ENCODE measurements at places on chromosomes 4 and X.

GRCh38 chrX:104567506-104567905 is 1.5 kb downstream of the IL1RAPL2 start:
- no peak overlapping the region for H3K27ac ChIP-seq
- no peaks in the 10 kb centered on the region for H3K4me1 ChIP-seq
- peaks cover 34% of the 10 kb centered on the region for H3K27me3 ChIP-seq
- H3K36me3 ChIP-seq: no peaks in the 10 kb centered on the region

DNA sequence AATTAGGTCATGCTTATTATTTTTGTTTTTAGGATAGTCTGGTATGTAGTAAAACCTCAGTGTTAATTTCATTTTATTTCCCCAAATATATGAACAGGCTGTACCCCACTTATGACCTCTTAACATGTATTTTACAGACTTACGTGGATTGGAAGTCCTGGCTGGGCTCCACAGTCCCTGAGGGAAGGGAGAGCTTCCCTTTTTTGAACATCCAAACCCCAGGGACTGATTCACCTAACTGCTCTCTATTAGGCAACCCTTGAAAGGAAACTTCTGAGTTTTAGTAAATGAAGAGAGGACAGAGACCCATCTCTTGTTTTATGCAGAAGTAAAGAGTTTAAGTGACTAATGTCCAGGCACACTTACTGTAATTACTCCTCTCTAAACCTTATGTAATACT is 233.1 kb upstream of the SPRY1 start:
- H3K4me1 ChIP-seq: no peaks in the 10 kb centered on the region
- DNase-seq: no peak
- H3K27ac ChIP-seq: no peak overlapping the region
- H3K4me3 ChIP-seq: no peak overlapping the region

- no peaks in the 10 kb centered on the region for H3K36me3 ChIP-seq
- peaks cover 4% of the 10 kb centered on the region for H3K4me1 ChIP-seq
- DNase-seq: no peak
- H3K27me3 ChIP-seq: peaks cover 21% of the 10 kb centered on the region
- no peak within 1 kb of the TSS for H3K27ac ChIP-seq
These were observed at the start of gene WDFY3 for GRCh38 chr4:84966382-84967242. Gene WDFY3, minus strand, starts transcription at chr4:84966690. Its CDS starts 106,099 bp downstream, at chr4:84860591.

GRCh38 chr4:154425514-154425913 is 66.1 kb downstream of the DCHS2 start:
- no peaks in the 10 kb centered on the region for H3K27me3 ChIP-seq
- no peaks in the 10 kb centered on the region for H3K36me3 ChIP-seq
- no peak overlapping the region for H3K27ac ChIP-seq

- H3K27ac ChIP-seq: no peak overlapping the region
- DNase-seq: no peak
- no peaks in the 10 kb centered on the region for H3K36me3 ChIP-seq
- H3K4me3 ChIP-seq: no peak overlapping the region
These were observed 7.6 kb downstream of the CPLX1 start for GRCh38 chr4:818106-818921.

DNA sequence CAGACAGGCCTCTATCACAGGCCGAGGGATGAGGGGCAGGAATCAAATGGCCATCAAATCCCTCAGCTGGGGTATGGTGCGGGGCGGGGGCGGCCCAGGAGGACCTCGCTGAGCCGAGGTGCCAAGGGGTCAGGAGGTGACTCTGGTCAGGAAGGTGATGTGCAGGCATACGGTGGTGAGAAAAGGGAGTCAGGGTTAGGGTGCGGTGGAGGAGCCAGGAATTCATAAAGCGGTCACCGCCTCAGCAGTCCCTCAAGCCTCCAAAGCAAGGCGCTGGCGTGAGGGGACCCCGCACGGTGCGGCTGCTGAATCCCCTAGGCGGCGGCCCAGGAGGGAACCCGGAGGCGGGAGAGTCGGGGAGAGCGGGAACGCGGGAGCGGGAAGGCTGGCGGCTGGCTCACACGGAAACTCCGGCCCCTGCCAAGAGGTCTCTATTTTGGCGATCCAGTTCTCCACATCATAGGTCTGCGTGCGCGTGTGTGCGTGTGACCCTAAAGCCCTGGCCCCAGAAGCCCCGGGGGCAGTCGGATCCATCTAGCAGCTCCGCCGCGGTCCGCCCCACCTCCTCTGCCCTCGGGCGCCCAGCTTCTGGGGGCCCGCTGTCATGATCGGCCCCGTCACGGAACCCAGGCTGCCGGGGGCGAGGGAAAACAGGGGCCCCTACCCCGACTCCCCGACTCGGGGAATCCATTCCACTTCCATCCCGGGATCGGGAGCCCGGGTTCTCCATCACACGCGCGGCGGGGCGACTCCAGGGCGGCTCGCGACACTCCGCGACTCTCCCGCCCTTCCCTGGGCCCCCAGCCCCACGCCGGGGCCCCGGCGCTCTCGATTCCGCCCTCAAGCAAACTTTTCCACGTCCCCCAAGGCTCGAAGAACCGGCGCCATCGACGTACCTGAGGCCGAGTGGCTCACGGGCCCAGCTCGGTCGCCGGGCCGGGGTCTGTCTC is 593 bp downstream of the ELF4 start:
- no peaks in the 10 kb centered on the region for H3K36me3 ChIP-seq
- H3K27me3 ChIP-seq: no peaks in the 10 kb centered on the region
- DNase-seq: no peak
- peak overlapping the region; percentile 76 for H3K4me3 ChIP-seq
- peaks cover 4% of the 10 kb centered on the region for H3K4me1 ChIP-seq

- no peak overlapping the region for H3K27ac ChIP-seq
- H3K4me1 ChIP-seq: no peaks in the 10 kb centered on the region
- H3K36me3 ChIP-seq: no peaks in the 10 kb centered on the region
- no peak for DNase-seq
These were observed 13.8 kb downstream of the PNMA6E start for GRCh38 chrX:153387345-153387744.

- DNase-seq: no peak
- H3K36me3 ChIP-seq: no peaks in the 10 kb centered on the region
- H3K4me1 ChIP-seq: no peaks in the 10 kb centered on the region
- no peak overlapping the region for H3K27ac ChIP-seq
- no peak overlapping the region for H3K4me3 ChIP-seq
These were observed 495.6 kb upstream of the ZFP42 start for GRCh38 chr4:187499956-187500355.

DNA sequence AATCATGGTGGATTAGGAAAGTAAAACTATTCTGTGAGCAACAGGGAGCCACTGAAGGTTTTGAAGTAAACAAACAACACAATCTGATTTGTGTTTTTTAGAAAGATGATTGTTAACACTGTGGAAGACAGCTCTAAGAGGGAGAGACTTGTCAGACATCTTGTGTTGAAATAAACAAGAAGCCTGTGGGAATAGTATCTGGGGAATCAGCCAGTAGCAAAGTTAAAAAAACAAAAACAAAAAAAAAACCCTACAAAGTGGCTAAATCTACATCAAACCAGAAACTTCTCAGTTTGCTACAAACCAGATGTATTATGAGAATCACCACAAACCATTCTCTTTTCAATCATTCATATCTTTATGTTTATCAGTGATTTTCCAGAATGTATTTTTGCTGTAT is 125.7 kb upstream of the GPC4 start:
- H3K36me3 ChIP-seq: no peaks in the 10 kb centered on the region
- no peak overlapping the region for H3K4me3 ChIP-seq
- DNase-seq: no peak
- H3K27ac ChIP-seq: no peak overlapping the region
- no peaks in the 10 kb centered on the region for H3K27me3 ChIP-seq

DNA sequence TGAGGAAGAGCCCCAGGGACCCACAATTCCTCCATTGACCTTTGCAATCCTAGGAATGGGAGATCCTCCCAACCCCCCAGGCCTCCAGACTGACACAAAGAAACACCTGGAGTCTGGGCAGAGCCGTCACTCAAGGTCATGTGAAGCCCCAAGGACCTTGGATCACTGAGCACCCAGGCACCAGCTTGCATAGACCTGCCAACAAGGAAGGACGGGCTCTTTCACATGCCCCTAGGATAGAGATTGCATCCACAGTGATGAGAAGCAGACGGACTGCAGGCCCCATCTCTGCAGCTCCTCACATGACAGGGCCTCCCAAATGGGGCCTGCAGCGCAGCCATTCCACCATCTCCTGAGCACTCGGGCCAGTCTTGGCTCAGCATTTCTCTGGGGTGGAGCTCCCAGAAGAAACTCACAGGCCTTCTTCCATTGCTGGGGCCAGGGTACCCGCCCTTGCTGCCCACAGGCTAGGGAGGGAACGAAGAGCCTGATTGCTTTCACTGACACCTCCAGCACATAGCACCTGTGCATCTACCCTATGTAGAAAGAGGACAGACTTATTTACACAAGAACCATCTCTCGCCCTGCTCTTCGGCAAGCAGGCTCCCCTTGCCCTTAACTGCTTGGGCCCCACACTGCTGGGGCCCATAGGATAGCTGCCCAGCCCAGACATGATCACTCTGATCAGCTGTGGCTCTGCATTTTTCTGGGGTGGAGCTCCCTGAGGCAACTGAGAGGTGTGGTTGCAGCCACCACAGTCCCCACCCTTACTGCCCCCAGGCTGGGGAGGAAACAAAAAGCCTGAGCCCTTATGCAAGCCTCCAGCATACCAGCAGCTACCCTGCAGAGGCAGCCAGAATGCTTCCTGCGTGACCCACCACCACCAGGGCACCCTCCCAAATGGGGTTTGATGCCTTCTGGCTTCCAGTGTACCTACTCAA is 185.7 kb upstream of the ZCCHC13 start:
- no peaks in the 10 kb centered on the region for H3K36me3 ChIP-seq
- H3K4me1 ChIP-seq: no peaks in the 10 kb centered on the region
- no peak for DNase-seq
- H3K27me3 ChIP-seq: no peaks in the 10 kb centered on the region

DNA sequence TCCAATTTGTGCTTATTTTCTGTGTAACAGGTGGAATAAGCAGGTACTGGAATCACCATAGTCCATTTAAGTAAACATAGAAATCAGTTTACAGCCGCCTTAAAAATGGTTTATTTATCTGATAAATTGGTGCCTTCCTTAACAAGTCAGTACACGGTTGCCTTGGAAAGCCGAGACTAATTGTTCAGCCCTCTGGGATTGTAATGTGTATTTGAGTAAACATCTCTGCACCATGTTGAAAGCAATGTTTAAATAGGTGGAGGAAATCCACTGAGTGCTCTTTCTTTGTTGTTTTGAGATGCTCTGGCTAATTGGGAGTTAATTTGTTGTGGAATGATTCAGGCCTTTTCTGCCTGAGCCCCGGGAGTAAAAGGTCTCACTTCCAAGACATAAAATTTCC is 45.7 kb upstream of the ADRA2C start:
- no peaks in the 10 kb centered on the region for H3K4me1 ChIP-seq
- H3K4me3 ChIP-seq: no peak overlapping the region
- no peak for DNase-seq
- no peak overlapping the region for H3K27ac ChIP-seq
- no peaks in the 10 kb centered on the region for H3K36me3 ChIP-seq
- H3K27me3 ChIP-seq: peaks cover 71% of the 10 kb centered on the region

- H3K4me1 ChIP-seq: no peaks in the 10 kb centered on the region
- no peak overlapping the region for H3K27ac ChIP-seq
- no peaks in the 10 kb centered on the region for H3K27me3 ChIP-seq
- no peaks in the 10 kb centered on the region for H3K36me3 ChIP-seq
- DNase-seq: no peak
These were observed 99.5 kb downstream of the CCSER1 start for GRCh38 chr4:90226734-90227133.

DNA sequence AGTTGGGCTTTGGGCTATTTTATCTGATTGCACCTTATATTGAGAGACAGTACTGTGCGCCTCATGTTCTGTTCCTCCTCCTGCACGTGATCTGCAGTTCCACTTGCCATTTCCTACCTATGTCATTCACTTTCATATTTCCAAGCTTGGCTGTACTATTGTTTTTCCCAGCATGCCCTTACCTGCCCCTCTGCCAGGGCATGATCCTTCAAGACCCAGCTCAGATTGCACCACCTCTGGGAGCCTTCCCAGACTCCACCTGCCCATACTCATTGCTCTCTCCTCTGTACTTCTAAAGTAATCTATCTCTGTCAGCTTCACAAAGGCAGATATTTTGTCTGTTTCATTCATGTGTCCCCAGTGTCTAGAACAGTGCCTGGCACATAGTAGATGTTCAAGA is 11.6 kb downstream of the SLC25A5 start:
- no peak overlapping the region for H3K27ac ChIP-seq
- no peak for DNase-seq
- peaks cover 12% of the 10 kb centered on the region for H3K4me1 ChIP-seq
- H3K4me3 ChIP-seq: no peak overlapping the region
- no peaks in the 10 kb centered on the region for H3K27me3 ChIP-seq

DNA sequence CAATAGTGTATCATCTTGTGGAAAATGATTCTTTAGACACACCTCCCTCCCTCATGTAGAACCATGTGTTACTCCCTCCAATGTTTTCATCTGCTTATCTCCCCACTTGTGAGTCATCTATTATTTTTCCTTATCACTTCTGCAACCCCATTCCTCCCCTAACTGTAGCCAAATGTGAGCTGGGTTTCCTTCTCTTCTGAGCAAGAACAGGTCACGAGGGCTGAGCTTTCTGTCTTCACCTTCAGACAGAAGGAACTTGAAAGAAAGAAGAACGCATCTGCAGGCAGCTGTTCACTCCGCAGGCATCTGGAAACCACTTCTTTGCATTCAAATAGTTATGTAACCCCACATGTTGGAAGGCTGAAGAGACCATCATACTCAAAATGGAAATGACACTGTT is 1.8 kb downstream of the PPP1R2C start:
- DNase-seq: no peak
- no peak overlapping the region for H3K4me3 ChIP-seq
- H3K4me1 ChIP-seq: no peaks in the 10 kb centered on the region
- no peaks in the 10 kb centered on the region for H3K36me3 ChIP-seq

DNA sequence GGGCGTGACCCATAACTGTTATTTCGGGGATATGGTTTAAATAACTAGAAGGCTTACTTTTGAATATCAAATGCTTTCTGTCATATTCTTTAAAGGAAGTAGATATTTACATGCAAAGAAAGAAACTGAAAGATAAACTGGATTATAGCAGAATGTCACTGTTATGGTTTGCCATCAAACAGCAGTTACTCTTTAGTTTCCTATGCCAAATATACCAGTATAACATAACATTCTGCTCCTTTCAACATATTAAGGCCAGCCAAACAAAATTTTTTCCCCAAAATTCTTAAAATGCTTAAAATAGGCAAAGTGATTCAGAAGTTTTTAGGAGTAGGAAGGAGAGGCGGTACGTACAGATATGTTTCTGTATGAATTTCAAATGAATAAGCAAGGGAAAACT is 27.0 kb downstream of the KDM6A start:
- H3K27me3 ChIP-seq: no peaks in the 10 kb centered on the region
- no peak overlapping the region for H3K27ac ChIP-seq
- H3K4me3 ChIP-seq: no peak overlapping the region
- peaks cover 13% of the 10 kb centered on the region for H3K4me1 ChIP-seq

GRCh38 chr4:140253556-140254027 is 99.6 kb upstream of the MAML3 start:
- peaks cover 9% of the 10 kb centered on the region for H3K4me1 ChIP-seq
- DNase-seq: no peak
- H3K27ac ChIP-seq: no peak overlapping the region
- no peaks in the 10 kb centered on the region for H3K36me3 ChIP-seq

DNA sequence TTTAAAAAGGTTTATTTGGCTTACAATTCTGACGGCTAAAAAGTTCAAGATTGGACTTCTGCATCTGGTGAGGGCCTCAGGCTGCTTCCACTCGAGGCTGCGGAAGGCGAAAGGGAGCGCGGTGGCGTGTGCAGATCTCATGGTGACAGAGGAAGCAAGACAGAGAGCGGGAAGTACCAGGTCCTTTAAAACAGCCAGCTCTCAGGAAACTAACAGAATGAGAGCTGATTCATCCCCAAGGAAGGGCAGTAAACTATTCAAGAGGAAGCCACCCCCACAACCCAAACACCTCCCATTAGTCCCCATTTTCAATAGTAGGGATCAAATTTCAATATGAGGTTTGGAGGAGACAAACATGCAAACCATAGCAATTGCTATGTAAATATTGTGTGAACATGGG is 2144.2 kb upstream of the AGA start:
- H3K27ac ChIP-seq: no peak overlapping the region
- no peak for DNase-seq
- H3K27me3 ChIP-seq: no peaks in the 10 kb centered on the region
- H3K4me3 ChIP-seq: no peak overlapping the region
